Activated CD4-positive, alpha-beta T cell treated with anti-CD3 and anti-CD28 coated beads, Interleukin-2, Interleukin-6, amounts not matched to agents 100 ng/mL and 50 ng/mL, durations not matched to agents 16 hours and 8 hours (primary cell): ENCODE measurements at places on chromosomes 6 and 20.

DNA sequence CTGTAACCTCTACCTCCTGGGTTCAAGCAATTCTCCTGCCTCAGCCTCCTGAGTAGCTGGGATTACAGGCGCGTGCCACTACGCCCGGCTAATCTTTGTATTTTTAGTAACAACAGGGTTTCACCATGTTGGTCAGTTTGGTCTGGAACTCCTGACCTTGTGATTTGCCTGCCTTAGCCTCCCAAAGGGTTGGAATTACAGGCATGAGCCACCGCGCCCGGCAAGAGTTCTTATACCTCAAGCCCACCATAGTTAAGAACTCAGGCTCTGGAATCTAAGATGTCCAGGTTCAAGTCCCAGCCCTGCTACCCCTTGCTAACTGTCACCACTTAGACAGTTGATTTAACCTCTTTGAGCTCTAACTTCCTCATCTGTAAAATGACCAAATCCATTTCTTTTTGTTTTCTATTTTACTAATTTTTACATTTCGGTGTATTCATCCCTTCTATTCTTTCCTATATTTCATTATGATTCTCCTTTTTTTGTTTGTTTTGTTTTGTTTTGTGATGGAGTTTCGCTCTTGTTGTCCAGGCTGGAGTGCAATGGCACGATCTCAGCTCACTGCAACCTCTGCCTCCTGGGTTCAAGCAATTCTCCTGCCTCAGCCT is 104.8 kb upstream of the ZNF217 start:
- DNase-seq: no peak

DNA sequence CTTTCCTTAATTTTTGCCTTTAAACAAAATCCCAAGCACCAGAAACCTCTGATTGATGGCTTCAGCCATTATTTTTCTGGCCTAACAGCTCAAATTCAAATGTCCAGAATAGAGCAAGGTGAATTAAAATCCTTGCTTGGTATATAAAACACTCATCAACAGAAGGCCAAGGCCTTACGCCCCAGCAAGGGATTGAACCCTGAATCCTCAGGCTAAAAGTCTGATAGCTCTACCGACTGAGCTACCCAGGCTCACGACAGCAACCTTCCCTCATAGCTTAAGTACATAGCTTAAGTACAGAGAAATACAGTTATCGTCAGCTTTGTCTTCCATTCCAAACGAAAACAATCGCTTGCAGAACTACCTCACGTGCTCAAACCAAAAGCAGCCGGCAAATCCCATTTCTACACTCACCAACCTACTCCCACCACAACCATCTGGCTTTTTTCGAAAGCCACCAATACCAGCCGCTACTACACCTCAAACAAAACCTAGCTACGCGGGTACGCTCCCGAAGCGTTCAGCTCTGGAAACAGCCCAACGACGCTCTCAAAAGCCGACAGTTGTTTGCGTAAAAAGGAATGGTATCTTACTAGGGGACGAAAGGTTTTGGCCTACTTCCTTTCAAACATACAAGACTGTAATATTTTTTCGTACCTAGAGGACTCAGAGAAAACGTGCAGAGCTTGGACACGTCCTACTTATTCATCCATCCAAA is 167.5 kb downstream of the GPX5 start:
- peak; percentile 58 for DNase-seq

GRCh38 chr6:143940011-143940597 is 68.0 kb downstream of the PLAGL1 start:
- DNase-seq: peak; percentile 68

DNA sequence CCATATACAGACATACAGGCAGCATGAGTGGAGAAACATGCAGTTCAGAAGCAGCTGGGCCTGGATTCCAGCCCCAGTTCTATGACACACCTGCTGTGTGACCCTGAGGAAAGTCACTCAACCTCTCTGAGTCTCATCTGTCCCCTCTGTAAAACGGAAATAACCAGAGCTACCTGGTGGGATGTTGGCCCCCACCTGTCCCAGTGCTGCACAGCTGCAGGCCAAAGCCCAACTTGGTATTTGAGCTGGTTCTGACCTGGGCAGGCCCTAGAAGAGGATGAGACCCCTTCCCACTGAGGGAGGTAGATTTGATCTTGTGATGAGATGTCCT is 55.5 kb downstream of the PPP1R16B start:
- no peak for DNase-seq

GRCh38 chr6:113184736-113185135 is 672.4 kb upstream of the MARCKS start:
- no peak for DNase-seq

- DNase-seq: no peak
Measured at GRCh38 chr6:105779110-105779509, 307.0 kb upstream of the PRDM1 start.
